Vein endothelial cell (primary cell): ENCODE measurements at places on chromosomes 16 and 17. TPM values are rescaled to one million over a fixed set of nuclear protein-coding genes. Genes with fewer than 3 reads are reported as not detected.

ERN2 gene
- not detected in 2 replicates for total RNA-seq

LDHD gene
- total RNA-seq = 0.29 and 0.98 TPM in 2 replicates

KRTAP4-1 gene
- not detected in 2 replicates for total RNA-seq

NAGS gene
- total RNA-seq = 6.9 and 11.7 TPM in 2 replicates

GJC1 gene
- total RNA-seq = 3.3 and 14.6 TPM in 2 replicates

KRT222 gene
- not detected in 2 replicates for total RNA-seq

NT5M gene
- total RNA-seq = 1.1 and 2.6 TPM in 2 replicates

RBFOX1 gene
- not detected in 2 replicates for total RNA-seq

IGSF6 gene
- not detected in 2 replicates for total RNA-seq

UTS2R gene
- not detected in 2 replicates for total RNA-seq

ITGB3 gene
- 129 and 138 TPM in 2 replicates for total RNA-seq

UMOD gene
- total RNA-seq = not detected in 2 replicates

SMG6 gene
- 31.2 and 47.4 TPM in 2 replicates for total RNA-seq

TBC1D3H gene
- total RNA-seq = not detected in 2 replicates

GRIN2C gene
- 0.19 TPM in 1 of 2 replicates, not detected in the other for total RNA-seq

HS3ST4 gene
- total RNA-seq = not detected in 2 replicates

MMP25 gene
- under 0.01 and 0.10 TPM in 2 replicates for total RNA-seq

SLC35G3 gene
- total RNA-seq = not detected in 2 replicates

SNX20 gene
- total RNA-seq = not detected in 2 replicates

C1QTNF8 gene
- not detected in 2 replicates for total RNA-seq

OXLD1 gene
- total RNA-seq = 24.5 and 29.7 TPM in 2 replicates

TBC1D28 gene
- total RNA-seq = not detected in 2 replicates

MYH13 gene
- not detected in 2 replicates for total RNA-seq

CIITA gene
- 0.10 TPM in 1 of 2 replicates, not detected in the other for total RNA-seq

OR4D1 gene
- not detected in 2 replicates for total RNA-seq

TBC1D3 gene
- not detected in 2 replicates for total RNA-seq

CCL2 gene
- total RNA-seq = 424 and 431 TPM in 2 replicates

SLC5A11 gene
- total RNA-seq = 0.38 TPM in 1 of 2 replicates, not detected in the other

MEIOC gene
- total RNA-seq = 0.10 TPM in 1 of 2 replicates, not detected in the other

AURKB gene
- 17.6 and 26.1 TPM in 2 replicates for total RNA-seq

IL34 gene
- total RNA-seq = 1.9 and 2.9 TPM in 2 replicates

CLDN9 gene
- not detected in 2 replicates for total RNA-seq

C17orf67 gene
- total RNA-seq = 1.6 and 2.0 TPM in 2 replicates

PSMC3IP gene
- 4.6 and 7.1 TPM in 2 replicates for total RNA-seq

ARL5C gene
- not detected in 2 replicates for total RNA-seq

KRTAP1-1 gene
- total RNA-seq = not detected in 2 replicates

NACA2 gene
- total RNA-seq = not detected in 2 replicates

CTRB2 gene
- total RNA-seq = not detected in 2 replicates

ATP2C2 gene
- total RNA-seq = not detected in 2 replicates
